ENCODE measurements at places on chromosomes 6 and 20.

- no peak for DNase-seq
These were observed 1230.3 kb upstream of the CITED2 start for GRCh38 chr6:140604786-140605185.

DNA sequence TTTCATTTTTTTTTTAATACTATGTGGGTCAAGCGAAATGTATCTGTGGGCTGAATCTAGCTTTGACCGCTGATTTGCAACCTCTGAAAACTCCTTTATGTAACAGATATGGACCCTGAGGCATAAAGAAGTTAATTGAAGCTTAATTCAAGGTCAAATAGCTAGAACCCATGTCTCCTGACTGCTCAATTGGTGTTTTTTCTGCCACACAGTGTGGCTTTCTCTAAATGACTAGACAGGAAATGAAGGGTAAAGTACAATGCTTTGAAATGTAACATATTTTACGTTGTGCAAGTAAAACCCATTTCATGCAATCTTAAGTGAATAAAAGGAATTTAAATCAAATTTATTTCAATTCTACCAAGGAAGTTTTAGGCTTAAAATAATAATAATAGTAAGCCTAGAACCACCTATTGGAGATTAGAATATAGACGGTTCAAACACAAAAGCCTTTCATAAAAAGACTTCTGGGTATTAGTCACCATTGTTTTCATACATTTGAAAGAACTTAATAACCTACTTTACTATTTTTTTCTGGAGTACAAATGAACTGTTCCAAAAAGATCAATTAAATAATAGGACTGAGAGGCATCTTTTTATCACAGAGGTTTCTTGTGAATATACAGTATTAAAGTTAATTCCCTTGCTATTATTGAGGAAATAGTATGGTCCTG, 279.8 kb downstream of the EPHA7 start:
- no peak for DNase-seq

- no peak for DNase-seq
These were observed 237.0 kb upstream of the SUPT3H start for GRCh38 chr6:45614488-45615285.

DNA sequence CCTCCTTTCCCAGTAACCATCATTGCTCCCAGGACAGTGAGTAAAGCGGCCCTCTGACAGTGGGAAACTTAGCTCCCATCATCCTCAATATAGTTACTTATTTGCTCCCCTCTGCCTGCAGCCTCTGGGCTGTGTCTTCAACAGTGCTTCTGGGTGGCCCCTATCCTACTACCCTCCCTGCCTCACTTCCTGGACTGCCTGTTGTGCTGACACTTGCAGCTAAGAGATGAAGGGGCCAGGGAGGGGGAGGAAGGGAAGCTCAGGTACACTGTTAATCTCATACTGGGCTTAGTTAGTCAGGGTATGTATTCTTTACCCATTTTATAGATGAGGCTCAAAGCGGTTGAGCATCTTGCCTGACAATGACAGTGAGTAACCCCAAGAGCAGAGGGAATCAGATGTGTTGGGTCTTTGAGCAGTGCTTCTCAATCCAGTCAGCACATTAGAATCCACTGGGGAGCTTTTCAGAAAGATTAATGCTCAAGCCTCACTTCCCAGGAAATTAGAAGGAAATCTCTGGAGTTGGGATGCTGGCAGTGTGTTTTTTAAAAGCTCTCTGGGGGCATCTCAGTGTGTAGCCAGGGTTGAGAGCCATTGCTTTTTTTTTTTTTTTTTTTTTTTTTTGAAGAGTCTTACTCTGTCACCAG, 27.1 kb upstream of the KCNK5 start:
- DNase-seq: no peak

Data from head of caudate nucleus (tissue), 42 donors.